ENCODE measurements at places on chromosomes 2 and 18.

- no peak for DNase-seq
Observed at GRCh38 chr2:184683911-184684310, 85.6 kb downstream of the ZNF804A start.

DNA sequence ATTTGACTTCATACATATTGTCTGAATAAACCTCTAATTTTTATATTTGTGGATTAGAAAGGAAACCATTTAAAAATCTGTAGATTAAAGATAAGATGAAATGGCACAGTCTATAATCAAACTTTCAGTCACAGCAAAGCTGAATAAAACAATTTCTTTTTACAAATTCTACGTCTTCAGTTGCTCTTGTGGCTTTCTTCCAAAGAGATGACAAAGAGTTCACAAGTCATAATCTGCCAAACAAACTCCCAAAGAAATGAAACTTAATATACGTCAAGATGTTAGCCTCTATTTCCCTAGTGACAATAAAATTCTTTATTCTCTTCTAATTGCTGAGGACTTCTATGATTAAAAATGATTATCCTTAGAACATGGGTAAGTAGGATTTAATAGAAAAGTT is 66.3 kb downstream of the FIGN start:
- no peak for DNase-seq

DNA sequence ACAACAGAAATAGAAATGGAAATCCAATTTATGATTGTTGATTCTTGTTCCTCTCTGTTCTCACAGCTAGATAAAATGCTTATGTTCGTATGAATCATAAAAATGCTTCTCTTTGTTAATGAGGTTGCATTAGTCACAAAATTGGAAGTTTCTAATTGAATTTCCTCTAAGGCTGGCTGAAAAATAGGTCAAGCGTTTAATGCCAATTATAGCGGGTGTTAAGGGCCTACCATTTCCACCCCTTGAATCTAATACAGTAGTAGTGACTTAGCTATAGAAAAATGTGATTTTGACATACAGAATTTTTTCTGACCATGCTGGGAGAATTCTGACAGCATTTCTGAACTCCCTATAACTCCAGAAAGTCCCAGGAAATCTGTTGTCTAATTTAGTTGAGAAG is 107.1 kb downstream of the TTN start:
- DNase-seq: no peak

DNA sequence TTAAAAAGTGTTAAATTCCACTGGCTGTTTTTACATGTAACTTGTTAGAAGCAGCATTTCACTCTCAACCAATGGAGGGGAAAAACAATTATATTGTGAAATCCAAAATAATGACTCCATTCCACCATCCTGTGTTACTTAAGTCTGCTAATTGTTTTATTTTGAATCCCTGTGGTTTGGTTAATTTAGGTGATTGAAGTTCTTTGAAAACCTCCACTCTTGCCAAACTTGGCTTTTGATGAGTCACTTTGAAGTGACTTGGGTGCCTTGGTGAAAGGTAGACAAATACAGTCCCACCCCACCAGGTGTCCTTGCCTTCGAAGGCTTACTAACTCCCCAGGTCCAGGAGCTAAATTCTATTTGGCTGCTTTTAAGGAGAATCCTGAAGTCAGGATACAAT is 1303.8 kb upstream of the NRXN1 start:
- DNase-seq: no peak

- no peak for DNase-seq
Observed at GRCh38 chr2:223740679-223741078, 96.7 kb downstream of the AP1S3 start.

DNA sequence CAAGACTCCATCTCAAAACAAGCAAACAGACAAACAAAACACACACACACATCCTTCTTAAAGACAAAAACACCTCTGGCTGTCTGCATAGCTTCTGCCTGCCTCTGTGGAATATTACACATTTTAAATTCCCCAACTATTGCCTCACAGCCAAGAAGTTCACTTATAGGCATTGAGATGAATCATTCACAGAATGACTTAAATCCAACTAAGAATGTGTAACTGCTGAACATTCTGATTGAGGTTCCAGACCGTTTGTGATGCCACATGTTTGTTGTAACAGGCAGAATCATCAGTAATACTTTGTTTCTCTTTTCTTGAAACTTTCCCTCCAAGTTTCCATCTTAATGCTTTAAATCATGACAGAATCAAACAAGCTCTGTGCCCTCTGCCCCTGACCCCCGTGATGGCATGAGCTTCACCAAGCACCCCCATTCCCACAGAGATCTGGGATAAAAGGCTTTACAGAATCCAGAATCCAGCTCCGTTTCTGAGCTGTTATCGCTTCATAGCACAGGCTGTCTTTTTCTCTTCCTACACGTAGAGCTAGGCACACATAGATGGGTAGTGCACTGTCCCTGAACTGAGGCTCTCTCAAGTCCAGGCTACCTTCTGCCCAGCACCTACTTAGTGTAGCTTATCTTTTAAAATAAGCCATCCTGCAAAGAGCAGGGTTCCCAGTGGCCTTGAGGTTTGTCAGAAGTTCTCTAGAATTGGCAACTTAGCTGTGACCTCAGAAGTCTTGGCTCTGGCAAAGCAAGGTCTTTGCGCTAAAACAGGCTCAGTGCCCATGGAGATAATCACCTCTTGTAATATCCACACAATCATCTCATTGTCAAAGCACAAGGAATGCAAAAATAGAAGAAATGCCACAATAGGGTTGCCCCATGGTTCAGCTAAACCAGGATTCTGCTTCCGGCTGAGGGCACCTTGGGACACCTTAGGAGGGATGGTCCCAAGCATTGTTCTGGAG is 32.9 kb downstream of the EPAS1 start:
- DNase-seq: no peak

DNA sequence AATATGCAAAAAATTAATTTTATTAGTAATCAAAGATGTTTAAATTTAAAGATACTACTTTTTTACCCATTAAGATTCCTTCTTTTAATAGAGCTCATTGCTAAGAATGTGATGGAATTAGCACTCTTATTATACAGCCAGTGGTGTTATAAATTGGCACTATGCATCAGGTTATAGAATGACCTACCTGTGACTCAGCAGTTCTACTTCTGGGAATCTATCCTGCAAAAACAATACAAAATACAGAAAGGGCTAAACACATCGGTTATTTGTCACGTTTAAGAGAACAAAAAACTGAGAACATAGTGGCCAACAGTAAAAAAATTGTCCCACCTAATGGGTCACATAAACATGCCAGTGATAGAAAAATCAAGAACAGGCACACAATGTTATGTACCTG is 9.4 kb upstream of the ADD2 start:
- no peak for DNase-seq

GRCh38 chr2:182826064-182826463 is 40.4 kb downstream of the FRZB start:
- DNase-seq: no peak

- no peak for DNase-seq
Observed at GRCh38 chr18:65754121-65754520, 3.3 kb downstream of the CDH7 start.

- no peak for DNase-seq
Observed at GRCh38 chr2:5794012-5794411, 101.8 kb downstream of the SOX11 start.

DNA sequence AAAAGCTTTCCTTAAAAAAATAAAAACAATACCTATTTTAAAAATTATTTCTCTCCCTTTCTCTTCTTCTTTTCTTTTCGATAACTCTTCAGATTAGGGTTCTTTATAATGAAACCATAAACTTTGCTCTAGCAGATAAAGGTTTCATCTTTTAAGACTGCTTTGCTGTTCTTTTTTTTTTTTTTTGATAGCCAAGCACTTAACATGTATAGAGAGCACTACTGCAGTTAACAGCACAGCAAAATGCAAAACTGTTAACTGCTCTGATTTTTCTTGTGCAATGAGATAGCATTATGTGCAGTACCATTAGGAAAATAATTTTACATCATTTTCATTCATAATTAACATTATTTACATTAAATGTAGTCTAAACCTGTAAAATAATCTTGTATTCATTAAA is 36.3 kb downstream of the GALNT1 start:
- no peak for DNase-seq

DNA sequence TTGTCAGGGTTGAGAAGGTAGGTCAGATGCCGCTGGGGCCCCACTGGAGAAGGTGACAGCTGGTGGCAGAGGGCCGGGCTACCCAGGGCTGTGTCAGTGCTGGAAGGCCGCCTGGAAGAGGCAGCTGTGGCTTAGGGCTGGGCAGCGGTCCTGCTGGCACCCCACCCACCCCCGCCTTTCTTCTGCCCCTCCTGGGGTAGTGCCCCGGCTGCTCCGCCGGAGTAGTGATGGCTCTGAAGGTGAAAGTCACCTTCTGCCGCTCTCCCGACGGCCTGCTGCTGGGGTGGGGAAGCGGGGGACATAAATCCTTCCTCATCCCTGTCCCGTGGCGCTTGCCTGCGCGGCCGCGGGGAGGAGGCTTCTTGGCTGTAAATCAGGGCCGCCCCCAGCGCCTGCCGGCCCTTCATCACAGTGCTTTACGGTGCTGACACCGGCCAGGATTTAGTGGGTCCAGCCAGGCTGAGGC is 332.2 kb downstream of the DYSF start:
- DNase-seq: no peak

- no peak for DNase-seq
Observed at GRCh38 chr2:30481323-30481800, 34.3 kb downstream of the LCLAT1 start.

DNA sequence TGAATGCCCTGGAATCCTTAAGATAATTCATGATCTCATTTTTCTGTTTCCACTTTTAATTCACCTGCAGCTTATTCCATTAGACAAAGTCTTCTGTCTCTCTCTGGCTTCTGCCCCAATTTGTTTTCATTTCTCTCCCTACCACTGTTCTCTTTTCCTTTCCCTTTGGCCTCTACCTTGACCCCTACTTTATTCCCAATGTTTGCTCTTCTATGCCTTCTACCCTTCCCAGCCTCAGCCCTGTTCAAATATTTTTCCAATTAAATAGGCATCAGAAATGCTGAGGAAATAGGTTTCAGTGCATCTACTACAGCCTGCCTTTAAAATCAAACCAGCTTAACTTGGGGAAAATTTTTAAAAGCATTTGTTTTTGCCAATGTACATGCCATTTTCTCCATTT is 443.7 kb upstream of the CWC22 start:
- DNase-seq: no peak

DNA sequence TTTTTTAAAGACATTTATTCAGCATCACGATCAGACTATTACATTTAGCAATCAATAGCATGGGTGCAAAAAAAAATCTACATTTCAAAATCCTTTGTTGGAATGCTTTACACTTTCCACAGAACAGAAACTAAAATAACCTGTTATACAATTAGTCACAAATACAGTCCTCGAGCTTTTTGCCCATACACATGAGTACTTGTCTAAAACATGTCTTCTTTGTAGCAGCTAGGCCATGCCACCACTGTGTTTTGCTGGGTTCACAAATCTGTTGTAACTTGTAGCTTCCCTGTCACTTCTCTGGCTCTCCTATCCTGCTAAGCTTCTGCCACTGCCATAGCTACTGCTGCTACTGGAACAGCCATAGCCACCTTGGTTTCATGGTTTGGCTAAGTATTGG is 24.4 kb upstream of the ADAM23 start:
- DNase-seq: no peak

DNA sequence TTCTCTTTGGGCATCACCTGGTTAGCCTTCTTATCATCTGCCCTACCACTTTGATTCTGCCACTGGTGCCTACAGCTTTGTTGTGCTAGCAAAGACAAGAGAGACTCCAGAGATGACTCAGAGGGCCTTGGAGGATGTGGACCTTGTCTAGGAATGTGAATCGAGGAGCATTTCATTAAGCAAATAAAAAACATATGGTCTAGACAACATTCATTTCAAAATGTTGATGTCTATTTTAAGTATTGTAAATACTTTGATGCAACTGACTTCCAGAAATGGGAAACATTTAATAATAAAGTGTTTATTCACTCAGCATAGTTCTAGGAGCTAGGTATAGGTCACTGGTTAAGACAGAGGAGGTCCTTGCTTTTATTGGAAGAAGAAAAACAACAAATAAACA is 195.5 kb downstream of the CDCA7 start:
- no peak for DNase-seq

DNA sequence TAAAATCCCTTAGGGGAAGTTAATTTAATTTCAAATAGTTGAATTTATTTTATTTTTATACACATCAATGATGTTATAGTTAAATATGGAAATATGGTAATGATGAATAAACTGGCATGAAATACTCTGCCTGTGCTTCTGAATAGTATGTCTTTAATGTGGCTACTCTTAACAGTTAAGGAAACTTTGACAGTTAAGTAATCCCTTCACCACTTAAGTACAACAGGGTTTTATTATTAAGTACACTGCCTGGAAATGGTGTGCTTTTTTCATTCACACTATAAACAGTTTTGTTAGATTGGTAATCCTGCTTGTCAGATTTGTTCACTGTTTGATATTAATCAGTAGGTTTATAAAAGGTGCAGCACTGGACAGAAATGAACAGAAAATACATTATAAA is 412.0 kb upstream of the ZEB2 start:
- no peak for DNase-seq

DNA sequence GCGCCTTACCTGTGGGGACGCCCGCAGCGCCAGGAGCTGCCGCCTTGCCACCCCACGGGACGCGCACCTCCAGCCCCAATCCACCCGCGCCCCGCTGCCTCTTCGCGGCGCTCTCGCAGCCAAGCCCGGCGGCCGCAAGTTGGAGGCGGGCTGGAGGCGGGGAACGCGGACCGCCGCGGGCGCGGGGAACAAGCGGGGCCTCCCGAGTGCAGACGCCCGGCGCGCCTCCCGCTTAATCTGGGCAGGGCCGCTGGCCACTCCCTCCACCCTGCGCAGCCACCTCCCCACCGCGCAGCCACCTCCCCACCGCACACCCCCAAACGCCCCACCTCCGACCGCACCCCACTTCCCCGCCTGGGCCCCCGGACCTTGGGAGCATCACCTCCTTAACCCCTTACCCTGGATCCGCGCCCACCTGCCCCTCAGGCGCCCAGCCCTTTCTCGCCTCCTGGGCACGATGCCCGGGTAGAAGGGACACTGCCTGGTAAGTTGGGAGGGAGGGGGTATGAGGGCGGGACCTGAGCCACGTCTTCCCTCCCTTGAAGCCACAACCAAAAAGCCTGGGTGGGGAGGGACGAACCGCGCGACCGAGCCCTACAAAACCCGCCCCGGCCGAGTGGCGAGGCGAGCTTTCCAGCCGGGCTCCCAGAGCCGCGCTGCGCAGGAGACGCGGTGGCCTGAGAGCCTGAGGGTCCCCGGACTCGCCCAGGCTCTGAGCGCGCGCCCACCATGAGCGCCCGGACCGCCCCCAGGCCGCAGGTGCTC is at the start of the genes COL4A3 and COL4A4:
COL4A3 (plus strand) TSS at position 627 of the 765 bp plus-strand sequence; CDS start at position 730, 103 bp downstream.
COL4A4 (minus strand) TSS at position 208 of the 765 bp plus-strand sequence. CDS start 16,722 bp downstream, outside the sequence.
- peak; percentile 43 for DNase-seq

- no peak for DNase-seq
Observed at GRCh38 chr2:48197618-48198017, 291.3 kb upstream of the FBXO11 start.

DNA sequence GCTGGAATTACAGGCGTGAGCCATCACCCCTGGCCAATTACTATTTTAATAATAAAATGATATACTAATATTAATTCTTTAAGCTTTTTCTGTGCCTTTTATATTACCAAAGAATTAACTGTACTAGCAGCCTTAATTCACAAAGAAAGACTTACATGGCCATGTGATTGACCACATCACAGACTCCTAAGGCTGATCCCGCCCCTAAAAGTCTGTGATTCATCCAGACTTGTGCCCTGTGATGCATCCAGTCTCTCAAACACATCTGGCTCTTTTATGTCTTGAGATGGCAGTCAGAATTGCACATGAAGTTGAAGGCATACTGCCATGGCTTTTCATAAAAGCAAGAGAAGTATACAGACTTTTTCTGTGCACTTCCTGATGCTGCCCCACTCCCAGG is 91.7 kb downstream of the DTNA start:
- no peak for DNase-seq

- no peak for DNase-seq
Observed at GRCh38 chr2:58890865-58891525, 649.9 kb upstream of the FANCL start.
